Progenitor cell of endocrine pancreas (in vitro differentiated cells): ENCODE measurements at places on chromosomes 5 and 9.

DNA sequence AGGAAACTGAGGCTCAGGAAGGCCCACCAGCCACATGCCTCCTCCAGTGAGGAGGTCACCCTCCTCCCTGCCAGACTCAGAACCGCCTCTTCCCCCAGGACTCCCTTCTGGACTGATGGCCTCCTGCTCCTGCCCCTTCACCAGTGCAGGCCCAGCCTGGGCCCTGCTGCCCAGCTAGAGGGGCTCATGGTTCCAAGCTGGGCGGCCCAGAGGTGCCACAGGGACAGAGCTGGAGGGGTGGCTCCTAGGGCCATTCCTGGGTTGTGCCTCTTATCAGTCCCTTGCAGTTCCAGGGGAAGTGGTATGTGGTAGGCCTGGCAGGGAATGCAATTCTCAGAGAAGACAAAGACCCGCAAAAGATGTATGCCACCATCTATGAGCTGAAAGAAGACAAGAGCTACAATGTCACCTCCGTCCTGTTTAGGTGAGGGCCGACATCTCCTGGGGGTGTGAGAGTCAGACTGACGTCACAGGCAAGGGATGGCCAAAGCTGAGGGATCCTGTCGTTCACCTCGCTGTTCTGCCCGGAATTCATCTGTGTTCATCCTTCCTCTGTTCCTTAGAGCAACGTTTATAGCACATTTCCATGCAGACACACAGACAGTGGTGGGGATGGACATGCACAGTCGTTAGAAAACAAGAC lies 819 bp downstream of the LCN2 start:
- DNase-seq = no peak

- no peak for DNase-seq
Observed at GRCh38 chr9:137535120-137535428, 15.1 kb downstream of the PNPLA7 start.

DNA sequence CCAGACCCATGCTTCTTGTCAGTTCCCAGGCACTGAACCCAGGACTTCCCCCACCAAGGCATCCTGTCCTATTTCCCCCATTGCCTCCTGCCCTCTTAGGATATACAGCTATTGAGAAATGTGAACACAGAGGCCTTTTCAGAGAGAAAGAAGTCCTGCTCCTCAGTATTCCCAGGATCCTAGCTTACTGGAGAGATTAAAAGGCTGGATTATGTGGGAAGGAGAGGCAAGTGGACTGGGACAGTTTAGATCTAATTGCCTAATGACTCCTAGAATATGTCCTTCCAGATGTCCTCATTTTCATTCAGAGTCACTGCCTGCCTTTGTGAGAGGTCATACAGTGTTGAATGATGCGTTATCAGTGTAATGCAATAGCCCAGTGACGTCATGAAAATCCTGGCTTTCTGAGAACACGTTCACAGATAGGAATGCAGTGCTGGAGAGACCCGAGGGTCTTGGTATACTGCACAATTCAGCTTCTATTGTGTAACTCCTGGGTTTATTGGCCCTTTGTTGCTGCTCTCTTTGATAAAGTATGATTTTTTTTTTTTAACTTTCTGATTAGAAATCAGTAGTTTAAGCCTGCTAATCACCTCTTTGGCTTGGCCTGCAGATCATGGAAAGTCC lies 26.2 kb downstream of the WWC1 start:
- peak; percentile 37 for DNase-seq

- no peak for DNase-seq
Observed at GRCh38 chr5:133113331-133114061, 61.7 kb downstream of the HSPA4 start.

DNA sequence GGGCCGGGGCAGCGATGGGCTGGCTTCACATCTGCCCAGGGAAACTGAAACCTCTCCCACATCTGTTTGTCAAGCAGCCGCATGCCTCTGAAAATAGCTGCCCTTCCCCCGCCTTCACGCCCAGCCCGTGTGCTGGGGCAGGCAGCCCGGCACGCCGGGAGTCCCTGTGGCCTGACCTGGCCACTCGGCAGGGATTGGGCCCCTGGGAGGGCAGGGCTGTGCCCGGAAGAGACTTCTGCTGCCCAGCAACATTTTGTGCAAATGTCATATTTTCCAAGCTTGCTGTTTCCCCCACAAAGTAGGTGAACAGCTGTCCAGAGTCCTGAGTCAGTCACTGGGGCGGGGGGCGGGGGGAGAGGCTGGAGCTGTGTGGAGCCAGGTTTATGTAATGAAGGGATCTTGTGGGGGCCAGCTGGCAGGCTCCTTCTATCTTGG lies 8.2 kb downstream of the COL27A1 start:
- DNase-seq = no peak

DNA sequence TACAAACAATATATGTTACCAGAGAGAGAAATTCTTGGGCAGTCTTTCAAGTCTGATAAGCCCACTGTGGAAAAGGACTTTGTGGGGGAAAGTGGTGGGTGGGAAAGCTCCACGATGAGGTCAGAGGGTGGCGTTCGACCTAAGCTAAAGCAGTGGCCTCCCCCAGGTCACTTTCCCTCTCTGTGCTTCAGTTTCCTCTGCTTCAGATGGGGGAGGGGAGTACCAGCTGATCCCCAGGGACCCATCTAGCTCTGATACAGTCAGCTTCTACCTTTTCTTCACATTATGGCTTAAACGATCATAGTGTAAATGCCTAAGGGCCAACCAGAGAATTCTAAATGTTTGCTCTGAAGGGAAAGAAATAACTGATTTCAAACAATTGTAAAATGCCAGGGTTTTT lies 36.6 kb upstream of the ARSB start:
- no peak for DNase-seq

DNA sequence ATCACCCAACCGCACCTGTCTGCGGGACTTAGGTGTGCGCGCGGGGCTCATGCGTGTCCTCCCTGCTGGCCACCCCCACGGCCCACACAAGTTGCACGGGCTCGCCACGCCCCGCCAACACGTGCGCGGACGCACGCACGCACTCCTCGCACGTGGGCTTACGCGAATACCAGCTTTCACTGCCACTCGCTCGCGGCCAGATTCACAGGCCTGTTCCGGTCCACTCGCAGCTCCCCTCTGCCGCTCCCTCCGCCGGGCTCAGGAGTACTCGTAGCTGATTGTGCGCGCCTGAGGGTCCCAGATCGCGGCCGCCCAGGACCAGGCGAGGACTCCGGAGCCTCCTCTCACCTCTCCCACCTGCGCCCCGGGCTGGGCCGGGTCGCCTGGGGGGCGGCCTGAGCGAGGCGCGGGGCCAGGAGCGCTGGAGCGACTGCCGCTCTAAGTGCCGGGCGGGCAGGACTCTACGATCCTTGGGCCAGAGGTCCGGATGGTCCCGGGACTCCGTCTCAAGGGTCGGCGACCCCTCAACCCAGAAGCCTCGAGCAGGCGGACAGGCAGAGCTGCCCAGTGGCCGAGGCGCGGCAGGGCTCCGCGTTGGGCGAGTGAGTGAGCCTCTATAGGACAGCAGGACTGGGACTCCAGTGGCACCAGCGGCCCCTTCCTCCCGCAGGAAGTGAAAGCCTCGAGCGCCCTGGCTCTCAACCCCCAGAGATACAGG lies 3.4 kb downstream of the PCDHGC5 start:
- no peak for DNase-seq

DNA sequence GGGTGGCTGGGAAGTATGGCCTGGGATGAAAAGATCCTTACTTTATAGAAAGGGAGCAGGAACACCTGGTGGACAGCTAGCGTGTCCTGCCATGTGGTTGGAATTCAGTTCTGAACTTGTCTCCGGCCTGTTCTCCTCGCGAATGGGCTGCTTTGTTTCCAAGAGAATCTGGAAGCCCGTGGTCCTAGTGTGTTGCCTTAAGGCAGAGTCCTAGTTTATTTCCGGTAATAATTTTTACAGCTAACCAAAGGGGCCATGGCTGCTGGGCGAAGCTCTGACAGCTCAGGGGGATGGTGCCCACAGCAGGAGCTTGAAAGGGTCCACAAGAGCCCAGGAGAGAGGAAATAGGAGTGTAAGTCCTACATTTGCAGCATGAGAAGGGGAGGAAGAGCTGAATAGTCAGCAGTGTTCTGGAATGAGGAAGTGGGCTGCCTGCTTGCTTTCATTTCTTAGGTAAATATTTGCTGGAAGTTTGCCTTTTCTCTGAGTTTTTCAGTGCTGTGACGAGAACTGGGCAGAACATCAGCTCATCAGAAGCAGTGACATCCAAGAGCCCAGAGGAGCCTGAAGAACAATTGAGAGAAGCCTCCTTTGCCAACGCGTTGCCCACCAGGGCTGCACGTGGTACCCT lies 13.1 kb upstream of the IGFBPL1 start:
- DNase-seq = no peak

- DNase-seq = no peak
Observed at GRCh38 chr5:83924171-83924570, 203.5 kb upstream of the HAPLN1 start.

GRCh38 chr5:54080831-54081230 lies 229.5 kb downstream of the ARL15 start:
- DNase-seq = no peak

- DNase-seq = no peak
Observed at GRCh38 chr5:78521455-78521854, 127.1 kb downstream of the LHFPL2 start.

DNA sequence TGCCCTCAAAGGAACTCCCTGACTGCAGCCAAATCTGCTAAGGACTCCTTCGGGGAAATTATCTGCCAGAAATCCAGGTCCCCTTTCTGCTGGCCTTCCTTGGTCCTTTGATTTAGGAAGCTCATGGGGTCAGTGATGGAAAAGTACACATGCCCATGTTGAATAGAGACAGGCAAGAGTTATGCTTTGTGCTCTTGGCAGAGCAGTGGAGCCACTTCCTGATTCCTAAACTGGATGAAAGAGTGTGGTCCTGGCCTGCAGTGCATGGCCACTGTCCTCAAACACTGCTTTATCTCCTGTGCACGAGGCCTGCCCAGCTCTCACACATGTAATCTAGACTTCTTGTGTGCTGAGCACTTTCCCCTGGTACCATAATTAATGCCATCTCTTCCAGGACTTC lies 2.0 kb upstream of the EBF1 start:
- DNase-seq = no peak

DNA sequence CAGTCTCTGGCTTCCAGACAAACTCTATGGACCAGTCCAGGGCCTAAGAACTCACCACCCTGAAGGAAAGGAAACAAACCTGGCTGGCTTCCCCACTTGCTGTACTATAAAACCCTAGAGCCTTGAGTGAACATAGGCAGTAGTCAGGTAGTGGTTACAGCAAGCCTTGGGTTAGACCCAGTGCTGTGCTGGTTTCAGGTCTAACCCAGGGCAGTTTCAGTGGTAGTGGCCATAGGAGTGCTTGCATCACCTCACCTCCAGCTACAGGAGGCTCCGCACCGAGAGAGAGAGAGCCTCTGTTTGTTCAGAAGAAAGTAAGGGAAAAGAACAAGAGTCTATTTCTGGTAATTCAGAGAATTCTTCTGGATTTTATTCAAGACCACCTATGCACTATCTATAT lies 714.1 kb upstream of the CDH10 start:
- DNase-seq = no peak

DNA sequence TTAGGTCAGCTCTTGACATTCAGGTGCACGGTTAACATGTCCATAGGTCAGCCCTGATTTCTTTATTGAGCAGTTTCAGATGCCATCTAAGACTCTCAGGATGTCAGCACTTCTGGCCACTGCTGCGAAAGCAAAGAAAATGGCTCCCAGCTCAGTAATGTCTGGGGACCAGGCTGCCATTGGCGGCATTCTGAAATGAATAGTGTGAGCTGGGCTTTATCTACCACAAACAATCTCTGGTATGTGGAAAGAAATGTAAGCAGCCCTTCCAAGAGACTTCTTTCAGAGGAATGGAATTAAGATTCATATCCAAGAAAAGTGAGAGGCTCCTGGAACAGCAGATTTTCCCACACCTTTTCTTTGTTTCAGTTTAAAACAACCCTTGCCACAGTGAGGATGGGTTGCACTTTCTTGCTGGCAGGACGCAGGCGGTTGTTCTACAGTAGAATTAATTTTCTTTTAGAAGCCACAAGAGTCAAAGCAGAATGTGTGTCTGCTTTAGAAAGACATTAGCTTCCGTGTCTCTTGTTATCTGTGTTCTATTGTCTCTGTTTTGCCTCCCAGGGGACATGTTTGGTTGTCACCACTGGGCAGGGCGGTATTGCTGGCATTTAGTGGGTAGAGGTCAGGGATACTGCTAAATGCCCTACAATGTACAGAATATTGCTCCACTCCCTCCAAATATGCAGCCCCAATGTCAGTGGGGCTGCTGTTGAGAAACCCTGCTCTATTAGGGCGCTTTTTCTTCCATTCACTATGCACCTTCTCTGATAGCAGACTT lies 149.9 kb upstream of the ANKH start:
- DNase-seq = no peak

GRCh38 chr5:129174480-129174879 lies 79.9 kb downstream of the ISOC1 start:
- no peak for DNase-seq
